ENCODE measurements at places on chromosomes 16 and 17.

GRCh38 chr16:1408171-1408837 is 6.2 kb downstream of the UNKL start:
- DNase-seq = peak; percentile 97

GRCh38 chr16:84423416-84423837 is 55.1 kb downstream of the ATP2C2 start:
- no peak for DNase-seq

GRCh38 chr16:66507731-66508239 is 42.1 kb downstream of the TK2 start:
- DNase-seq = no peak

GRCh38 chr17:76810956-76811355 is 57.2 kb upstream of the MGAT5B start:
- DNase-seq = no peak

DNA sequence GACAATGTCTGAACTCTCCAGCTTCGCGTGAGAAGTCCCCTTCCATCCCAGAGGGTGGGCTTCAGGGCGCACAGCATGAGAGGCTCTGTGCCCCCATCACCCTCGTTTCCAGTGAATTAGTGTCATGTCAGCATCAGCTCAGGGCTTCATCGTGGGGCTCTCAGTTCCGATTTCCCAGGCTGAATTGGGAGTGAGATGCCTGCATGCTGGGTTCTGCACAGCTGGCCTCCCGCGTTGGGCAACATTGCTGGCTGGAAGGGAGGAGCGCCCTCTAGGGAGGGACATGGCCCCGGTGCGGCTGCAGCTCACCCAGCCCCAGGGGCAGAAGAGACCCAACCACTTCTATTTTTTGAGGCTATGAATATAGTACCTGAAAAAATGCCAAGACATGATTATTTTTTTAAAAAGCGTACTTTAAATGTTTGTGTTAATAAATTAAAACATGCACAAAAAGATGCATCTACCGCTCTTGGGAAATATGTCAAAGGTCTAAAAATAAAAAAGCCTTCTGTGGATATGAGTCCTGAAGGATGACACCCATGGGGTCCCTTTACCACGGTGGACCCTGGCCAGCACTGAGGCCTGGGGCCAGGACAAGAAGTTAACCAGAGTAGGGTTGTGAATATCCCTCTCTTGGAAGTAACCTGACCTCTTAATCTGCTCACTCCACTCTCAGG is 10.5 kb upstream of the ITGAD start:
- peak; percentile 43 for DNase-seq

GRCh38 chr17:43823350-43824084 is 9.4 kb downstream of the MPP3 start:
- DNase-seq = no peak

GRCh38 chr16:55255733-55256282 is 68.2 kb upstream of the IRX6 start:
- no peak for DNase-seq

DNA sequence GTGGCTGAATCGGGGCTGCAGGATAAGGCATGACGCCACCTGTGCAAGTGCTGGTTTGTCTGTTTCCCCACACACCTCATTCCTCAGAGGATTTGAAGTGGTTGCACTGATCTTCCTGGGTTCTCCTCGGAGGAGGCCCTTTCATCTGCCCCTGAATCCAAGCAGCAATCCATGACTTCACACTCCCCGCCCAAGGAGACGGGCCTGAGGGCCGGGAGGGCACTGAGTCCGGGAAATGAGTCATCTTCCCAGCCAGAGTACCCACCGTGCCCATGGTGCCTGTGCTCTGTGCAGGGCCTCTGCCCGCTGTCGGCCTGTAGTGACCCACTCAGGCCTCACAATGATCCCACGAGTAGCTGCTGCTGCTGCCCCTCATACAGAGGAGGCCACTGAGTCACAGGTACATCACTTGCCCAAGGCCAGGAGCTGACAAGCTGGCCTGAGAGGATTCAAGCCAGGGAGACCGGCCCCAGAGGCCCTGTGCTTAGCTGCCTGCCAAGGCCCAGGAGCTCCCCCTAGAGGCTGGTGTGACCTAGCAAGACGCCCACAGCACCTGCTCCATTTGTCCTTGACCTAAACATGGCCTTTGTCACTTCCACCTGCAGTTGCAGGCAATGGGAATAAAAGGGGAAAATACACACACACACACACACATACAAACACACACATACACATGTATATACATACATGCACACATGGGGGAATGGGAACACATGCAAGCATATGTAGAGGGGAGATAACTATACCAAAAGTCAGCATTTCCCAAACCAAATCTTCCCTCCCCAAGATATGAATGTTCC is 240.0 kb downstream of the C16orf95 start:
- DNase-seq = peak; percentile 6

- DNase-seq = no peak
These were observed 273.1 kb upstream of the CCL2 start for GRCh38 chr17:33981711-33982601.

DNA sequence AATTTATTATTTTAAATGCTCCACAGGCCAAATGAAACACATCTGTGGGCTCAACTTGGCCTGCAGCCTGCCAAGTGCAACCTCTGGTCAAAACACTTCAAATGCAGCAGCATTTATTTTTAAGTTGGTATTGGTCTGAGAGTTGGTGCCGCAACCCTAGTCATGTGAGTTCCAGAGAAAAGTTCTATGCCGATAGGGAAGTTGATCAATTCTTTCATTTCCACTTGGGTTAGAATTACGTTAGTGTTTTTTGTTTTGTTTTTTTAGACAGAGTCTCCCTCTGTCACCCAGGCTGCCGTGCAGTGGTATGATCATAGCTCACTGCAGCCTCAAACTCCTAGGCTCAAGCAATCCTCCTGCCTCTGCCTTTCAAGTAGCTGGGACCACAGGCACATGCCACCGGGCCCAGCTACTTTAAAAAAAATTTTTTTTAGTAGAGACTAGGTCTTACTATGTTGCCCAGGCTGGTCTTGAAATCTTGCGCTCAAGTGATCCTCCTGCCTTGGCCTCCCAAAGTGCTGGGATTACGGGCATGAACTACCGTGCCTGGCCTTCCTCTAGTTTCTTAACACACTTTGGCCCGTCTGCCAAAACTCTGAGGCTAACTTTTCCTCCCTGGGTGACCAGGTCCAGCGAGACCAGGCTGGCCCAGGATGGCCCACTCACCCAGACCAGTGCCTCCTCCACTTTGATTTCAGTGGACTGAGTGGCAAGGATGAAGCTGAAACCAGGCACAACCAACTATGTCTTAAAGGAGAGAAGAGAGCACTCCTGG is 221.1 kb downstream of the MRTFB start:
- DNase-seq = no peak

- no peak for DNase-seq
These were observed 500.2 kb downstream of the CDH11 start for GRCh38 chr16:64621616-64622015.

- DNase-seq = no peak
These were observed 27.3 kb downstream of the ANKFY1 start for GRCh38 chr17:4236456-4236855.

DNA sequence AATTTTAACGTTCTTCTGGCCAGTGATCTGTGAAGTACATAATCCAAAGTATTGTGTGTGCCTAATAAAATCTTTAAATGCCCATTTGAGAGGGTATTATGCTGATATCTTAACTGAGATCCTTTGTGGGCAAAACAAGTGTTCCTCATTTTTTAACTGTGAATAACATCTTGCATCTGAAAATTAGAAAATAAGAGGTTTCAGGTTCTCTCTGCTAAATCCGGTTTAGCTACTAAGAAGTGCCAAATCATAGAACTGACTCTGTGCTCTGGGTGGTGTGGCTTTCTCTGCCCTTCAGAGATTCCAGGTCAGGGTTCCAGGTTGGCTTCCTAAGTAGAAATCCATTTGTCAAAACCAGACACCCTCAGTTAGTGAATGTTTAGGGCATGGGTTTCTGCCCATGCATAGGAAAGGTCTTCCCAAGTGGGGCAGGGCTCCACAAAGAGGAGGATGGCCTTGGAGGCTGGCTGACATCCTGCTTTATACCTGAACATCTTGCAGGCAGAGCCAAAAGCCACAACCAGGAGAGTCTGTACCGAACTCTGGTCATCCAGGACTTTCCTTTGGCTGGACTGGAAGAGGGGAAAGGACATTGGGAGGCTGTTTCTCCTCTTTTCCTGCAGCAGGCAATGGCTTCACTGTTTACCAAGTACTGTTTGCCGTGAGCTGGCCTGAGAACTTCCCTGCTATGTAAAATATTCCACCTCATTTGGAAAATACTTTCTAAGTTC is 8.5 kb downstream of the ALDH3A2 start:
- DNase-seq = no peak

- DNase-seq = no peak
These were observed 10.8 kb upstream of the HP start for GRCh38 chr16:72043539-72043938.

DNA sequence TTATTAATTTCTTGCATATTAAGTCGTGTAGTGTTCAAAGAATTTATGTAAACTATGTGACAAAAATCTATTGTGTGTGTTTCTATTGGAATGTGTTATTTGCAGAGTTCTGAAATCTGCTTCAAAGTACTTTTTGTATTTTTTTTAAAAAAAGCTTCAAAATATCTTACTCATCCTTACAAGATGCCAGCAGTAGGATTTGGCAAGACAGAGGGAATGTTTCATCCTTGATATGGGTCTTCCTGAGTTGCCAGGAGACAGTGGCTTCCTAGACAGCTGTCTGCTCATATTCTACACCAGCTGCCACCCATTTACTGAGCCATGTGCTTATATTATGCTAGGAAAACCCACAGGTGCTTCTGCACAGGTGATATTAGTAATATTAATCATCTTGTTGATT is 36.4 kb downstream of the EFCAB5 start:
- DNase-seq = no peak

DNA sequence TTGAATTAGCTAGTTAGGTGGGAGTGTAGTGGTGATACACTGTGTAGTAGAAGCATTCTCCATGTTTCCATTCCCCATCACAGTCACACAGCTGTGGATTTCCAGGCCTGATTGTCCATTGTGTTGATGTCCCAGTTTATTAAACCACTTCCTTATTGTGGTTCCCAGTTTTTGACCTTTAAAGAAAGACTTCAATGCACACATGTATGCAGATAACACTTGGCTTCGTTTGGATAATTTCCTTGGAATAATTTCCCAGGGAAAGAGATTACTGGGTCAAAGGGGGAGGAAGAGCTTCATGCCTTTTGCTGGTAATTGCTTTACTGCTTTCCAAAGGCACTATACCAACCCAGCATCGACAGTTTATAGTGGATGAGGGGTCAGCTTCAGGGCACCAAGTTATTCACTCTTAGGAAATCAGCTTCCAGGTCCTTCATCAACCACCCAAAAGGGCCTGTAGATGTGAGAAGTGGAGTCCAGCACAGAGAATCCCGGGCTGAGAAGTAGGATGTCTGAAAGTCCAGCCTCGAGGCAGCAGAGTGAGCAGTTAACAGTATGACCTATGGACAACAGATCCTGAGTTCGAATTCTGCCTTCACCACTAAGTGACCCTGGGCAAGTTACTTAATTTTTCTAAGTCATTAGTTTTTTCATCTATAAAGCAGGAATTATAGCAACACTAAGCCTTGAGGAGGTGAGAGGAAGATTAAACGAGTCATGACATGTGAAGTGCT is 31.3 kb upstream of the TNS4 start:
- no peak for DNase-seq

- no peak for DNase-seq
These were observed 7.9 kb upstream of the CCL8 start for GRCh38 chr17:34311291-34311690.

DNA sequence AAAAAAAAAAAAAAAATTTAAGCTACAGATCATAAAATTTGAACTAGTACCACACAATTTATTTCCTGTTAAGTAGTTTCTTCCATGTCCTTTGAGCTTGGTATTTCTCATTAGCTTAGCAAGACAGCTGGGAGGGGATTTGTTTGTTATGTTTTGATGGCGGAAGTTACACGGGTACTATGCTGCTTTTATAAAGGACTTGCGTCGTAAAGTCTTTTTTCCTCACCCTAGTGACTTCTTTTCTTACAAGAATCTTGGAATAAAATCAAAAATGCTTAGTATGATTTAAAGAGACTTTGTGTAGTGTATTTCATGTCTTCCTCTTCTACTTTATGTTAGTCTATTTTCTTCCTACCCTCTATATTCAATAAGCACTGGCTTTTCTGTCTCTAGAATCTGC is 89.1 kb downstream of the NLK start:
- no peak for DNase-seq

- no peak for DNase-seq
These were observed 306.8 kb downstream of the CPPED1 start for GRCh38 chr16:12496866-12497265.

GRCh38 chr17:74512624-74513091 is 18.6 kb downstream of the CD300LB start:
- no peak for DNase-seq

GRCh38 chr17:82065638-82066303 is at the start of gene DUS1L:
Gene DUS1L, minus strand, starts transcription at chr17:82065804. Its CDS starts 745 bp downstream, at chr17:82065059.
- DNase-seq = peak; percentile 70

DNA sequence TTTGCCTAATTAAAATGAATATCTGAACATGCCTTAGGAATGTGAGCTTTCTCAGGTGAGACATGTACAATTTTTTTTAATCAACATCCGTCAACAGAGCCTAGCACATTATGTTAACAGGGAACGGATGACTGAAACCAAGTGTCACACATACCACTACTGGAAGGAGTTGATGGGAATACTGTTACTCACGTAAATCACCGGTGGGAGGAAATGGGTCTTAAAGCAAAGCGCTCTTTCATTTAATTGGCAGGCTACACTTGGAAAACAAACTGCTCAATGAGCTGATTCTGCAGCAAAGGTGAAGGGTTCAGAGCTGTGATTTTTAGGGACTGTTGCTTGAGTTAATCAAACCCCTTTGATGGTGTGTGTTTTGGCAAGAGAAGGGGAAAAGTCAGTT is 4.8 kb downstream of the CPPED1 start:
- DNase-seq = no peak

- no peak for DNase-seq
These were observed 5.0 kb upstream of the MEIOC start for GRCh38 chr17:44651228-44651627.

DNA sequence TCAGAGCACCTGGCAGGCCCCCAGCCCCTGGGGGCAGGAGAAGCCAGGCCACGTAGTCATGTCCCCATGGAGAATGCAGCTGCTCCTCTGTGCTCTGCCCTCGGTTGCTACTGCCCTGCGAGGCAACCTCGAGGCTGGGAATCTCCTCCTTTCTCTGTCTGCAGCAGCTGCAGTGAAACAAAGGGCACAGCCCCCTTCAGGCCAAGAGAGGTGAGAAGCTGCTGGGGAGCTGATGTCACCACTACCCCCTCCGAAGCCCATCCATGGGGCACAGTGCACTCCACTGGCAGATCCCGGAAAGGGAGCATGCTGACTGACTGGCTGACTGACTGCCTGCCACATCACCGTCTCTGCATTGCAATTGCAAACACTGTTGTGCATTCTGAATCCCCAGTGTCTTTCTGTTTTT is 103.7 kb downstream of the GRIN2A start:
- DNase-seq = no peak
